Activated CD4-positive, alpha-beta T cell treated with anti-CD3 and anti-CD28 coated beads for 4 hours (primary cell): ENCODE measurements at places on chromosomes 3 and 15.

GRCh38 chr3:23835802-23836201 lies 30.0 kb downstream of the UBE2E1 start:
- no peak for DNase-seq

DNA sequence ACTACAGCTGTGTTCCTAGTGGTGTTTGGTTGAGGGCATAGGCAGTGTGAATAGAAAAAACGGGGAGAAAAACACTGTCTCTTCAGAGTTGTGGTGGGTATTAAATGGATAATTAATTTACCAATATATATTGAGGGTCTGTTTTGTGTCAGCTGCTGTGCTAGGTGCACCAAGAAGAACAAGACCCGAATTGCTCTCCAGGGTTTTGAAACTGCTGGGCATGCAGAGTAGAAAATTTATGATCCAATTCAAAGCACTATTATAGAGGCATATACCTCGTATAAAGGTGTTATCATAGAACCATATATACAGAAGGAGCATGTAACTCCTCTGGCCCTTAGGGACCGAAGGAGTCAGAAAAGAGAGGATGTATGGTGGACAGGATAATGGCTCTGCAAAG lies 1.6 kb upstream of the NMD3 start:
- DNase-seq: no peak

DNA sequence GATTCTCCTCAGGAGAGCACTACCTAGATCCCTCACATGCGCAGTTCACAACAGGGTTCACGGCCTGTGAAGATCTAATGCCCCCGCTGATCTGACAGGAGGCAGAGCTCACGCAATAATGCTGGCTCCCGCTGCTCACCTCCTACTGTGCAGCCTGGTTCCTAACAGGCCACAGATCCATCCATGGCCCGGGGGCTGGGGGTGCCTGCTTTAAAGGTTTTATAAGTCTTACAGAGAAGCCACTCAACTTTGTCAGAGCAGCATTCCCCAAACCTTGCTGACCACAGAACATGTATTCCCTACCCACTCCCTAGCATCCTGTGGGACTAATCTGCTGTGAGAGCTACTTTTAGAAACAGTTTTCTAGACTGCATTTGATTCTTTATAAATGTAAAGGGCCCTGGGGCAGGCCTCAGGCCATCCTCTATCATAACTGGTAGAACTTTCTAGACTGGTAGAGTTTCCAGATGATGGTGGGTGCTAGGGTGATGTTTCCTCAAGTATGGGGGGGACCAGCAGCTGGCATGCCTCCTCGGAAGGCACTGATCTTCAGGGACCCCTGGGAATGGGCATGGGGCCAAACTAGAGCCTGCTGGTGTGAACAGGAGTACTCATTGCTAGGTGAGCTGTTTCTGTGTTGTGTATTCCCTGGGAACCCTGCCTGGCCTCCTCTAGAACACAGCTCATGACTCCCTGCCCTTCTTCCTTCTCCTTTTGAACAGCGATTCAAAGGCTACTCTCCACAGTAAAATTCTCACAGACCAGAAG lies 25.7 kb upstream of the RAD18 start:
- DNase-seq: no peak

DNA sequence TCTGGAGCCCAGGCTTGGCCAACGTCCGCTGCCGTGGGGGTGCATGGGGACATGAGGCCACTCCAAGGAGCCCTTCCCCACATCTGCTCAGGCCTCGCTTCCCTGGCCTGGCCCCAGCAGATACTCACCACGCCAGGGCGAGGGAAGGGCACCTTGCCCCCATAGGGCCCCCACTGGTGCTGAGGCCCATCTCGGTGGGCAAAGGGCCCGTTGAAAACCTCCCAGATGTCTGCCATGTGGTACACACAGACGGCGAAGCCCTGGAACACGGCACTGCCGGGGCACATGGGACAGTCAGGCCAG lies 4.7 kb downstream of the SEMA3G start:
- no peak for DNase-seq

DNA sequence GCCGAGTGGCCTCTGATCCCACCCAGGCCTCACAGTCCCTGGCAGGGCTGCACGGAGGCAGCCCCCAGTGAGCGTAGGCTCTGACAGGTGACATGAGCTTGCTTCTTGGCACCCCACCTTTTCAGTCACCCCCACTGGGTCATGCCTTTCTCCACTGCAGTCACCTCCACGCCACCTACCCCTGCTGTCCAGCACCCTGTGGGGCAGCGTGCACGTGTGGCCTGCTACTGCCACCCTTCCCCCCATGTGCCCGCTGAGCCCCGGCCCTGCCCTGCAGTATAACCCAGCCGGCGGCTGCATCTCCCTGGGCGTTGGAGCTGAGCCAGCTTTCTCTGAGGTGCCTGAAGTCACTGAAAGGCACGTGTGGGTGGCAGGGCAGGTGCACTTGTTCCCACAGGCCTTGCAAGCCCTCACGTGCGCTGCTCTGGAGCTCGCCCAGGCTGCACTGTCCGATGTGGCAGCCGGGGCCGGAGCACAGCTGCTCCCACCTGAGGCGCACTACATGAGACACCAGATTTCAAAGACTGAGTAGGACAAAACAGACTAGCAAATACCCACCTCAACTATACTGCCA lies 65.6 kb downstream of the NIPA2 start:
- DNase-seq: no peak

DNA sequence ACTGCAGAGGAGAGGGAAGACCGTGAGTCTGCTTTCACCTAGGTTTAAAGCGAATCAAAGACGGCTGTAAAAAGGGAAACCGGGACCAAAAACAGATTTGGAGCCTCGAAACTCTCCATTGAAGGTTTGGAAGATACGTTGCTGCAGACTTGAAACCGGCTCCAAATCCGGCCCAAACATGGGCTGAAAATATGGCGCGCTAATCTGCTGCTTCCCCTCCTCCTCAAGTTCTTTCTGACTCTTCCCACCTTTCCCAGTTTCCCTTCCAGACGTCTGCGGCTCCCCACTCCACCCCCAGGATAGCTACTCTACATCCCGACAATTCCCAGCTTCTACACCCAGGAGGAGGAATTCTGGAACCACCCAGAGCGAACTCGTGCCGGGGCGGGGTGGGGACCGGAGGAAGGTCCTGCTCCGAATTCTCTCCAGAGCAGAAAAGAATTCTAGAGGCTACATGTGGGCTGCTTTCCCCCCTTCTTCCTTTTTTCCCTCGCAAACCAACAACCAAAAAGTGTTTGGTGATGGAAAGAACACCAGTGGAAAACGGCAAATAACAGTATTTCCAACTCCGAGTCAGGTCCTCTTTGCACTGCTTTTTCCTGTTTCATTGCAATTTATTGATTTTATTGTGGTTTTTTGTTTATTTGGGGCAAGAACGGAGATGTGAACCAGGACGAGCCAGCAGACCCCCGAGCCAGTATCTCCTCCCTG lies 8.5 kb downstream of the EOMES start:
- DNase-seq: no peak

DNA sequence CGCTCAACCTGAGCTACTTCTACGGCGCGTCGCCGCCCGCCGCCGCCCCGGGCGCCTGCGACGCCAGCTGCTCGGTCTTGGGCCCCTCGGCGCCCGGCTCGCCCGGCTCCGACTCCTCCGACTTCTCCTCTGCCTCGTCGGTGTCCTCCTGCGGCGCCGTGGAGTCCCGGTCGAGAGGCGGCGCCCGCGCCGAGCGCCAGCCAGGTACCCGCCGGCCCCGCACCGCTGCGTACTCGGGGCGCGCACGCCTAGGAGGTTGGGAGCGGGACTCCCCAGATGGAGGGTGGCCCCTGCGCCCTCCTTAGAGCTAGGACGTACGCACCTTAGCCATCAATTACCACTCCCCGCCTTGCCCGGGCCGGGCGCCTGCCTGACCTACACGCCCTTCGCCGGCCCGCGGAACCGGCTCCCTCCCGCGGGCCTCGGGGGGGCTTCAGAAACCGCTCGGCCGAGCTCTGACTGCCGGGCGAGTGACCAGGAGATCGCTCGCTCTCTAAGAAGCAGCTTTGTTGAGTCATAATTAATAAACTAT lies 466 bp downstream of the NFKBIZ start:
- peak; percentile 56 for DNase-seq

DNA sequence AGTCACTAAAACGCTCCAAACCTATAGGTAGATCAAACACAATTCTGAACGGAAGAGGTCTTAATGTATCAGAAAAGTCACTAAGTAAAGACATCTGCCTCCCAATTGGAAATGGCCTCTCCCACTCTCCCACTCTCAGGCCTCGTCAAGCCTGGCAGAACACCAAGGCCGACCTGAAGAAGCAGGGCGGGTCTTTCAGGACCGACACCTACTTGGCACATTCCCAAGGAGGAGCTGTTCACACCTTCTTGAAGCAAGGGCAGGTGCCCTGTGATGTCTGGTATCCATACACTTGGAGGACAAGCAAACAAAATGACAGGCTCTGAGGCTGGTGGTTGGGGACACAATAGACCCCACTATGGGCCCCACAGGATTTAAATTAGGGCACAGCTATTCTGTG lies 30.0 kb downstream of the XXYLT1 start:
- no peak for DNase-seq

DNA sequence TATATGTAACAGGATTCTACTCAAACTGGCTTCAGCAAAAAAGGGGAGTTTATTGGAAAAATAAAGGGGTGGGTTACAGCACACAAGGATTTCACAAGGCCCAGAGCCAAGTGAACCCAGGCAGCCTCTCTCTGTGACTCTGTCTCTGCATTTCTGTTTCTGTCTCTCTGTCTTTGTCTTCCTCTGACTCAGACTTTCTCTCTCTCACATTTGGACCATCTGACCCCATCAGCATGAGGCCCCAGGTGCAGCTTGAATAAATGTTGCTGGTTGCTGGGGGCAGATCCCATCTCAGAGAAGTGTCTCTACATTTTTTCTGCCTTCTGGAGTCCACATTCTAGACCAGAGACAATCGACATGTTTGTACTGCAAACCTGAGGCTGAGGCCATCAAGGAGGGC lies 45.0 kb downstream of the RPLP1 start:
- no peak for DNase-seq

- no peak for DNase-seq
Observed at GRCh38 chr3:96813820-96814650, at the start of gene EPHA6. Gene EPHA6, plus strand, starts transcription at chr3:96814594.

DNA sequence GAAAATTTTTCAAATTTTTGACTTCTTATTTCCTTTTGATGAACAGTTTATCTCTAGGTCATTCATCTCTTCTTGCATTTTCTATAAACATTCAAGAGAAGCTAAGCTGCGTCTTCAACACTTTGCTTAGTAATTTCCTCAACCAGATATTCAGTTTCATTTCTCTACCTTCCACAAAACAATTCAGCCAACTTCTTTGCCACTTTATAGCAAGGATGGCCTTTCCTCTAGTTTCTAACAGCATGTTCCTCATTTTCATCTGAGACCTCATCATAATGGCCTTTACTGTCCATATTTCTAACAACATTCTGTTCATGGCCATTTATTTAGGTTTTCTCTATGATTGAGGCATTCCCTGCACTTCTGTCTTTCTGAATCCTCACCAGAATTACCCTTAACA lies 90.0 kb downstream of the ARIH1 start:
- DNase-seq: no peak

DNA sequence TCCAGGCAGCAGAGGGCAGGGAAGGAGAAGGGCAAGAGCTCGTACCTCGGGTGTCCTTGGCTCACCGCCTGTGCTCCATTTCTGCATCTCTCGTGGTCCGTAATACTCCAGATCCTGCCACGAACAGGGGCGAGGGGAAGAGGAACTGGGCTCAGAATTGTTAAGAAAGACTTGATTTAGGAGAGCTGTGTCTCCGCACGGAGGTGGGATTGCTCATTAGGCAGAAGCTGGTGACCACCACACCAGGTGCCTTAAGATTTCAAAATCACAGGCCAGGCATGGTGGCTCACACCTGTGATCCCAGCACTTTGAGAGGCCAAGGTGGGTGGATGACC lies 37.2 kb upstream of the BDH1 start:
- no peak for DNase-seq

DNA sequence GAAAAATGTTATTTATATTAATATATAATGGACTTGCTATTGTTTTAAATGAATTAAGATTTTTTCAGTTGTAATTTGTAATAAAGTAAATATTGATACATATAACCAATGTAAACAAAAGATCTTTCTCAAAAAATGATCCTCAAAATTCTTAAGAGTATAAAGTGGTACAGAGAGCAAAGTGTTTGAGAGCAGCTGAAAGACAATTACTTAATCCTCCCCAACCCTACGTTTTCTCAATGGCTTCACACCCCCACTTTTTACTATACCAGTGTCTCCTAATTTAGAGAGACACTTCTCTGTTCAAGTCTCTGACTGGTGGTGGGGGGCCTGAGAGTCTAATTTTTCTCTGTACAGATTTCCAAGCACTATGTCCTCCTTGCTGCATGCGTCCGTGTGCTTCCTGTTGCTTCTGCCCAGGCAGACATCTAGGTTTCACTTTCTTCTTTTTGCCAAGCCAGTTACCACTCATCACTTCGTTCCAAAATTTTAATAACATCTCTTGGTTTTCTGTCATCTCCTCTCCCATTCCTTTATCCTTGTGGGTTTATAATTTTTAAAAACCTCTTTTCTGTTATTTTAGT lies 276.3 kb upstream of the DNAJC19 start:
- no peak for DNase-seq

GRCh38 chr3:122405015-122405414 lies 10.8 kb downstream of the WDR5B start:
- no peak for DNase-seq

DNA sequence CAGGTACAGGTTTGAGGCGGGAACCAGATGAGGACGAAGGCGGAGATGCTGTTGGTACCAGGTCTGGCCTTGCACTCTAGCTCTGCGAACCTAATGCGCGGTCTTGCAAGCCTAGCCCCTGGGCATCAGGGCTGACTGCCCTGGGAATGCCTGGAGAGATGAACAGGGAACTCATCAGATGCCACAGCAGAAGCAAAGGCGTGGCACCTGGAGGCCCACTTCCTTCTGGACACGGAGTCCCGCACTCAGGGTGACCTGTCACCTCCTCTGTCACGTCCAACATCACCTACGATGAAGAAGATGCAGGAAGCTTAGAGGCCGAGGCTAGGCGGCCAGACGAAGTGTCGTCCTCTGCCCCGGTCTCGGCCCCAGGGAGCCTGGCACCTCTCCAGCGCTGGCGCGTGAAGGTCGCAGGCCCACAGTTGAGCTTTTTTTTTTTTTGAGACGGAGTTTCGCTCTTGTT lies 9.4 kb downstream of the RPLP1 start:
- DNase-seq: no peak

- no peak for DNase-seq
Observed at GRCh38 chr3:48493203-48493501, 10.8 kb downstream of the SHISA5 start.

GRCh38 chr3:45817831-45818522 lies 21.6 kb upstream of the SLC6A20 start:
- no peak for DNase-seq

- DNase-seq: peak; percentile 15
Observed at GRCh38 chr3:58034738-58035523, 26.7 kb downstream of the FLNB start.

DNA sequence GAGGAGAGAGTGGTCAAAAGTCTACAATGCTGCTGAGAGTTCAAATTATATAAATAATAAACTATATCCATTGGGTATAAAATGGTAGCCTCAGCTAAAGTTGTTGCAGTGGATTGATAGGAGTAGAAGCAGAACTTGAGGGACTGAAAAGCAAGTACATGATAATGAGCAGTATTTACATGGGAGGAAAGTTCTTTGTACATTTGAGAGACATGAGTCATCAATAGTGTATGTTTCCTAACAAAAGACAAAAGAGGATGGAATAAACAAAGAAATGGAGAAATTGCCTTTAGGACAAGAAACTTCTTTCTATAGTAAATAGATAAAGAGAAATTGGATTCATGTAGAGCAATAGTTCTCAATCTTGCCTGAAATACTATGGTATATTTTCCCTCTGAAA lies 110.0 kb upstream of the PLSCR5 start:
- no peak for DNase-seq
